ENCODE measurements at places on chromosomes 1 and 21. TPM values are rescaled to one million over a fixed set of nuclear protein-coding genes. Genes with fewer than 3 reads are reported as not detected.

Gene OR14K1
- not detected for total RNA-seq

Gene LIPI
- not detected for total RNA-seq

Gene DMRTA2
- not detected for total RNA-seq

Gene CBR3
- total RNA-seq, result 5.2 TPM

Gene KIRREL1
- total RNA-seq, result 32.8 TPM

Gene KRTAP21-2
- total RNA-seq, result not detected

Gene RGSL1
- total RNA-seq, result not detected

Gene BARHL2
- total RNA-seq, result not detected

Gene RHEX
- total RNA-seq, result not detected

GRCh38 chr1:57894315-57894714 is 470.5 kb upstream of the DAB1 start:
- no peak for DNase-seq

- DNase-seq, result no peak
Observed at GRCh38 chr1:212794561-212795014, 2.9 kb downstream of the TATDN3 start.

DNA sequence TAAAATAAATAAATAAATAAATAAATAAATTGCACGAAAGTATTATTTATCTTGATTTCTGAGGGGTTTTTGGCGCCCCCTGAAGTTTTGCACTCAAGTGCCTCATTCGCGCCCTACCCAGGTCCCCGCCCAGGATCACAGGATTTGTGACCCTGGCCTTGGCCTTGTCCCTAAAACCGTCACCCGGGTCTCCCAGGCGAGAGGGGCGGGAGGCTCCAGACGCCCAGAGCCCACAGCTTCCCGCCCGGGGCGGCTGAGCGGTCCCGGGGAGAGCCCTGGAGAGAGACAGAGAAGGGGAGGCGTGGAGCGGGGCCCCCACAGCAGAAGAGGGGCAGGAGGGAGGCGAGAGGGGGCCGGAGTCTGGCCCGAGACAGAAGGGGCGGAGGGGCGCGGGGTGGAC is 91.8 kb upstream of the CASZ1 start:
- peak; percentile 57 for DNase-seq

GRCh38 chr1:93977598-93977945 is 68.3 kb upstream of the GCLM start:
- no peak for DNase-seq

DNA sequence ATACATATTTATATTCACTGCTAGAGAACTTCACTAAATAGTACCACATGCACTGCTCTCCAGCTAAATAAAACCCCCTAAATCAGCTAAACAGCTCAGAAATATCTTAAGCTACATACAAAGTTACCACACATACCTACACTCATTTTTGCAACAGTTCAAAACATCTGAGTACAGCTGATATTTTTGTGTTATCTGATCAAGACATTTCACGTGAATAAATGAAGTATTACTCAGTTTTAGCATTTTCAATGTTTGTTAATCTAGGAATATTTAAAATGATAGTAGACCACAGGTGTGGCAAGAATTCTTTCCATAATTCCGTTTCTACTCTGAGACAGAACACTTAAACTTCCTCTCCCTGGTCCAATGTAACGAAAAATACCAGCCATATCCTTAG is 20.8 kb downstream of the EVI5 start:
- DNase-seq, result no peak

DNA sequence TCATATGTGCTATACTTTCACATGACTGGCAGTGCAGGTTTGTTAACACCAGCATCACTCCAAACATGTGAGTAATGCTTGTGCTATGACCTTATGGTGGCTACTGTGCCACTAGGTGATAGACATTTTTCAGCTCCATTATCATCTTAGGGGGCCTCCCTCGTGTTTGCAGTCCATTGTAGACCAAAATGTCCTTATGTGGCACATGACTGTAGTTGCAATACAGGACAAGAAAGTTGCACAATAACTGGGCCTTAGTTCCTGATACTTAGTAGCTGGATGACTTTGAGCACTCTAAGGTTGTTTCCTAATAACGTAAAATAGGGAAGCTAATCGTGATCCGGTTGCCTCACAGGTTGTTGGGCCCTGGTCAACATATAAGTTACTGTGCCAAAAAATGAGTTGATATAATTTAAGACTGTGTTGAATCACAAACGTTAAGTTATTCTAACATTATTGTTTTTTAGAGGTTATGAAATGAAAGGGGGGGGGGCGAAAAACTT is 511 bp upstream of the SNX27 start:
- DNase-seq, result no peak

DNA sequence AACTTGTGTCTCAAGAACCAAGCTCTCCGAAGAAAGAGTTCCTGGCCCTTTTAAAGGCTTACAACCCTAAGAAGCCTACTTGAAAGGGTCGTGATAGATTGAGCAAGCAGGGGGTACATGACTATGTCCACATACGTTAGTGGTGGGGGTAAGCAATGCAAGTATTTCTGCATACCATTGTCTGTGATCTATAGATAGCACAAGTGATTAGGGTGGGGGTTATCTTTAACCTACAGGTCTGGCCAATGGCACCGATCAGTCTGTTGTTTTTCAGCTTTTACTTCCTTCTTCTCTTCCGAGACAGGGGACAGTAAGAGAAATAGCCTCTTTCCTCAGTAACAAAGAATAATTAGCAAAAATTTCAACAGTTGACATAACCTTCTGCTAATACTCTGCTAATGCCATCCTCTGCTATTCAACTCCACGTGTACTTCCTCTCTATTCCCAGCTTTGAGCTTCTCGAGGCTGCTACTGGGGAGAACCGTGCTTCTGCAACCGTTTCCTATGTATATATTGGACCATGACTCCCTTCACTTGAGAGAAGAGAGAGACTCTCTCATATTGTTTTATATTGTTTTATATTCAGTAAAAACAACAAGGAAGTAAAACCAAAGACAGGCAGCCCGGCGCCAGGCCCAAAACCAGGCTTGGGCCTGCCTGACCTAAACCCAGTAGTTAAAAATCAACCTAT is 727.7 kb upstream of the NCAM2 start:
- DNase-seq, result no peak

DNA sequence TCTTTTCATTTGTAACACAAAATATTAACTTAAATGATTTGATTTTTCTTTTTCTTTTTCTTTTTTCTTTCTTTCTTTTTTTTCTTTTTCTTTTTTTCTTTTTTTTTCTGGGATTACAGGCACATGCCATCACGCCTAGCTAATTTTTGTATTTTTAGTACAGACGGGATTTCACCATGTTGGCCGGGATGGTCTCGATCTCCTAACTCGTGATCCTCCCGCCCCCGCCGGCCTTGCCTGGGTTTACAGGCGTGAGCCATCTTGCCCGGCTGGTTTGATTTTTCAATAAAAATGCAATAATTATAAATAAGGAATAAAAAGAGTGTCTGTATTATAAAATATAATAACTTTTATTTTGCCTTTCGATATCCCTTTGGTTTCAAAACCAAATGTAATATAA is 146.7 kb upstream of the RGS18 start:
- no peak for DNase-seq

DNA sequence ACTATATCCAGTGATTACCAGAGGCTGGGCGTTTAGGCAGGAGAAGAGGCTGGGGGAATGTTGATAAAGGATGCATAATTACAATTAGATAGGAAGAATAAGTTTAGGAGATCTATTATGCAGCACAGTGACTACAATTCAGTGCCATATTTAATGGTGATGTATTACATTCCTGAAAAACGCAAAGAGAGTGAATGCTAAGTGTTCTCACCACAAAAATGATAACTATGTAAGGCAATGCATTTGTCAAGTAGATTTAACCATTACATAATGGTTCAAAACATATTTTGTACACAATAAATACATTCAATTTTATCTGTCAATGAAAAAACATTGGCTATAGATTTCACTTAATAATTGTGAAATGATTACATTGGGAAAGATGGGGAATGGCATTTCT is 548.9 kb downstream of the NUF2 start:
- no peak for DNase-seq

DNA sequence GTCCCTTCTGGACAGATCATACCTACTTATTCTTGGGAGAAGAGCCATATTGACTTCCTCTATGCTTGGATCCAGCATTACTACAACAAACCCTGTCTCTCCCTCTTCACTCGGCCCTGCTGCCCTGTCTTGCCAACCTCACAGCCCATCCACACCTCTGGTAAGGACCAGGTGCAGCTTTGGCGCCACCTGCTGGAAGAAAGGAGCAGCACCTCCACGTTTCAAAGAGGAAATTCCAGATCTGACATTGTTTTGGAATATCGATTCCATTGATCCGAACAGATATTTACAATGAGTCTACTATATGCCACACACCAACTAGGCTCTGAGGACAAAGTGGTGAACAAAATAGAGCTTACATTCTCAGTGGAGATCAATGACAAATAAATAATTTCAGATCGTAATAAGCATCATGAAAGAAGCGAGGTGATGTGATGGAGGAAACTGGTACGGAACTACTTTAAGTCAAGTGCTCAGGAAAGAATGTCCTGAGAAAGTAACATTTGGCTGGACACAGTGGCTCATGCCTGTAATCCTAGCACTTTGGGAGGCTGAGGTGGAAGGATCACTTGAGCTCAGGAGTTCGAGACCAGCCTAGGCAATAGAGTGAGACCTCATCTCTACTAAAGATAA is 18.7 kb downstream of the MFSD2A start:
- DNase-seq, result peak; percentile 82

GRCh38 chr1:11944358-11944931 is 9.9 kb downstream of the PLOD1 start:
- DNase-seq, result peak; percentile 58

- no peak for DNase-seq
Observed at GRCh38 chr1:178540646-178541045, 27.7 kb downstream of the TEX35 start.

DNA sequence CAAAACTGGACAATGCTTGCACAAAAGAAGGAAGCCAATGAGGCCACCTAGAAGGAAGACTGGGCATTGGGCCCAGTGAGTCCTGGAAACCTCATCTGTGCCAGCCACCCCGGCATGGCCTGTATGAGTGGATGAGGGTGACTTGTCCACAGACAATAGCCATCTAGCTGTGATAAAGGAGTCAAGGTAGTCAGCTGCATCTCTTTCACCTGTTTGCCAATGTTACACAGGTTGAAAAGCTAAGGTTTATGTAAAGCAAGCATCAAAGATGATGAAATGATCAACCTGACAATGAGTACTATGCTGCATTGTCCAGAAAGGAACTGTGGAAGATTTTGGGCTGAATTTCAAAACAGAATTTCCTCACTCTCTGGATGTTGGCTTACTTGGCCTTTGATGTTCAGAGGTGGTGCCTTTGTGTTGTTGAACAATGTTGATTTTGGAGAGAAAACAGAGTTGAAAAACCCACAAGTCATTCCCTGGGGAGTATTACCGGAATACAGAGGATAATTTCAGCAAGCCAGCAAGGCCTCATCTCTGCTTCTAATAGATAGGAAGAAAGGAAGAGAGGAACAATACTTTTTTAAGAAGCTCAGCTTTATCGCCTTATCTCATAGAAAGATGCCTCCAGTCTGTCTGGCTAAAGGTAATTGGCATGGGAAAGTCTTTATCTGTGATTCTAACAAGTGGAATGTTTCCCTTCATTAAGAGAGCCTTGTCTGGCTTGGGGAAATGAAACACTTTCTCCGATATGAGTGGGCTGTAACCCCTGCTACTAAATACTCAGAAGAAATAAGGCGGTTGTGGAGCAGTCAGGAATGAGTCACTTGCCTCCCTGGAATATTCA is 11.4 kb upstream of the SELE start:
- no peak for DNase-seq

- peak; percentile 89 for DNase-seq
Observed at GRCh38 chr1:24909388-24909898, 20.6 kb downstream of the RUNX3 start.

DNA sequence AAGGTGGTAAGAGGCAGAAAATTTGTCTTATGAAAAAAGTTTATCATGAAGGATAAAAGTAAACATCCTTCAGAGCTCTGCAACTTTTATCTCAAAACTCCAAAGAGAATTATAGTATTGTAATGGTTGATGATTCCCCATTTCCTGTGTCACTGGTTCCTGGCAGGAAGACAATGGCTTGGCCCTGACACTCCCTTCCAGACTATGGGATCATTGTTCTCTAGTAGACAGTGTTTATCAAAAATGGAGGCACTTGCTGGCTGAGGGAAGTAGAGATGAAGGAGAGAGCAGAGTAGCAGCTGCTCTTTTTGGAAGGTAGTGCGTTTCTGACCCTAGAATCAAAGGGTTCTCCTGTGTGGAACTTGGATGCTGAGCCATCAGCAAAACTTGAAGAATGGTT is 145.9 kb upstream of the ATP1B1 start:
- no peak for DNase-seq

DNA sequence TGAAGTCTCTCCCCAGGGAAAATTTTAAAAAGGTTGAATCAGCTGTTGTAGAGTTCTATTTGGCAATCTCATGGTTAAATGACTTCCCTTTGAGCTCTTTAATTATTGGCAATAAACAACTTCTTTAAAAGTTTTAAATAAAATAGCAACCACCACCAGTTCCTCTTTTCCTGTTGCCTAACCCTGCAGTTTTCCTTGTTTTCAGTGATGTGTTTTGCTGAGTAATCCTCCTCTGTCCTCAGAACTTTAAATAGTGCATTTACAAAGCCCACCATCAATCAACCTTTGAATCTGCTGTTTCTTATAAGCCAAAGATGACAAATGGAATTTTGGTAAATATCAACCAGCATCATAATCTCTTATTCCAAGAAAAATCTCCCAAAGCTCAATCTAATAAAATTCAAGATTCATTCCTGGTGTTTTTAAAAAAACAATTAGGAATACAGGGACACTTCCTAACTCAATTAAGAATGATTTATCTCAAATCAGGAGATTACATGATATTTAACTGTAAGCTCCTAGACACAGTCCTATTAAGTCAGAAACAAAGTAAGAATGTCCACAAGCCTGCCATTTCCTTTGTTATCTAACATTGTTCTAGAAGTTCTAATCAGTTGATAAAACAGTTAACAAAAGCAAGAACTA is 14.8 kb downstream of the AVPR1B start:
- no peak for DNase-seq

- DNase-seq, result no peak
Observed at GRCh38 chr1:176241385-176242015, 34.4 kb upstream of the COP1 start.

GRCh38 chr1:229093238-229093540 is 177.7 kb upstream of the RAB4A start:
- DNase-seq, result no peak

Data from WTC11 (cell line).